HS-27A (cell line): ENCODE measurements at places on chromosomes 11 and 22.

DNA sequence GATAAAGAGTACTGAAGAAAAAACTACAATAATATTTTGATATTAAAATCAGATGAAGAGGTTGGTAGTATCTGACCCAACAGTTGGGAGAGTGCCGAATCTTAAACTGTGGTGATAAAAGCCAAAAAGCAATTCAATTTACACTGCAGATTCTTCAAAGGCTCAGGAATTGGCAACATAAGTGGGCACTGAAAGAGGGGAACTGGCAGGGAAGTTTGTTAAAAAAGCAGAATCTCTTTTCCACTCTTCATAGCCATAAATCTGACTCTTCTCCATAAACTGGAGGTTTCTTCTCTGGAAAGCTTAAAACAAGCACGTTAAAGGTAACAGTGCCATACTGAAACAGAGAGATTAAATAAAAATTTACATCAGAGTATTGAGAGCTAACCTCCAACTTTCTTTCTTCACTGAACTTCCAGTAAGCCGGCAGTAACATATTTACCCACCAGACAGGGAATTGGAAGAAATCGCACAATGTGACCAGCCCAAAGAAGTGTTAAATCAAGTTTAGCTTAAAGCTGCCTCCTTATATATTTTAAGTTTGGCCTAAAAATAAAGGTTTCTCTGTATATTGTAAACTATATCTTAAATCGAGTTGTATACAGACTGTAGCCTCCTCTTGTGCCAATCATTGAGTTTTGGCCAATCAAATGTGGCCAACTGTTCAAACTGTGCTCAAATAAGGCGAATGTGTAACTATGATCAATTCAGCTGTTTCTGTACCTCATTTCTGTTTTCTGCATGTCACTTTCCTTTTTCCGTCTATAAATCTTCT is 358.3 kb downstream of the NXPE2 start:
- no peak for DNase-seq

DNA sequence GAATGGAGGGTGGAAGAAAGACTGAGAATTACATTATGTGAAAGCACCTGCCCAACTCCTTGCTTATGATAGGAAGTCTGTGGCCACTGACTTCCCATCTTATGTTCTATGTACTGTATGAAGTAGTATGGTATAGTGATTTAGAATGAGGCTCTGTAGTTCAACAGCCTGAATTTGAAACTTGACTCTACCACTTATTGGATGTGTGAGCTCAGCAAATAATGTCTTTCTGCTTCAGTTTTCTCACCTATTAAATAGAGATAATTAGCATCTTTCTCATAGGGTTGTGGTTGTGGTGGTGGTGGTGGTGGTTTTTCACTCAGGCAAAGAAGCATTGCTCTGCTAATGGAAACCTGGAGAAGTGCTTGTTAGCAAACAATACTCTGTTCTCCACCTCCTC is 121.6 kb downstream of the PAX6 start:
- DNase-seq, result no peak

- DNase-seq, result no peak
These were observed 178.7 kb downstream of the SOX6 start for GRCh38 chr11:16177688-16178087.

DNA sequence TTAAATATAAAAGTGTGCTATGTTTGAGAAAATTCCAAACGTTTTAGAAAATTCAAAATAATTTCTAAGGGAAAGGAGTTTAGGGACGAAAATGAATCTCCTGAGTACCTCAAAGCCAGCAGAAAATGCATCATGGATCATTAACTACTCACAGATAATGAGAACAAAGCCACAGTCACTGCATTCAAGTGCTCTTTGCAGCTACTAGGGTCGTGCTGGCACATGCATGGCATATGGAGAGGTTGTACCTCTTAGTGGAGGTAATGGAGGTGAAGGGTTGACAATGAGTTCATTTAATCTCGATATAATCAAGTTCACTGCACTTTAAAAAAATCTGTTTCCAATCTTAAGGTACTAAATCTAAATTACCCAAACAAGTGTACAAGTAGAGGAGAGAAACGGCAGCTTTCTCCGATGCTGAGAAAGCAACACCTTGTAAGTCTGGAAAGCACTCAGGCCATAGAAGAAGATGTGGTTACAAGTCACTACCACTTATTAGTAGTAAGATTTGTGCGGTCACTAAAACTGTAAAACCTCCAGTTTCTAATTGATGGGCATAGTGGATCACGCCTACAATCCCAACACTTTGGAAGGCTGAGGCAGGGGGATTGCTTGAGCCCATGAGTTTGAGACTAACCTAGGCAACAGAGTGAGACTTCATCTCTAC is 261.1 kb upstream of the ANO3 start:
- no peak for DNase-seq

GRCh38 chr11:61795459-61795858 is 2.7 kb downstream of the FEN1 start:
- DNase-seq, result no peak

GRCh38 chr11:78292109-78292803 is 103.5 kb downstream of the USP35 start:
- DNase-seq, result no peak

- DNase-seq, result no peak
These were observed 13.0 kb downstream of the TBX1 start for GRCh38 chr22:19773470-19774040.

- DNase-seq, result no peak
These were observed 1.3 kb upstream of the BARX2 start for GRCh38 chr11:129374081-129374992.

- no peak for DNase-seq
These were observed 663 bp upstream of the LARGE2 start for GRCh38 chr11:45921561-45922424.

DNA sequence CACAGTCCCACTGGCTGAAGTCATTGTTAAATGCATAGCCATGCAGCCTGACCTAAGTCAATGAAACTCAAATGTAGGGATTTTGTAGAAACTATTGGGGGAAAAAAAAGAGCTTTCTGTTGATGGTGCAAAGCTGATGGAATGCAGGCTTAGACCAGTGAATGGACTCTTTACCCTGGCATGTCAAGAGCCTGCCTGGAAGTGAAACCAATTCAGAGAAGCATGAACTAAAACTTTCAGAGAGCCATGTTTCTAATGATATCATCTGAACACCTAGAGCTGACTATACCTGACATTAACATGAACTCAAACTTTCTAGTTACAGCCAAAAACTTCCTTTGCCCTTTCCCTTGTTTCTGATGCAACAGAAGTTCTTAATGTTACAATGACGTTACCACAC is 89.0 kb downstream of the APIP start:
- DNase-seq, result no peak

DNA sequence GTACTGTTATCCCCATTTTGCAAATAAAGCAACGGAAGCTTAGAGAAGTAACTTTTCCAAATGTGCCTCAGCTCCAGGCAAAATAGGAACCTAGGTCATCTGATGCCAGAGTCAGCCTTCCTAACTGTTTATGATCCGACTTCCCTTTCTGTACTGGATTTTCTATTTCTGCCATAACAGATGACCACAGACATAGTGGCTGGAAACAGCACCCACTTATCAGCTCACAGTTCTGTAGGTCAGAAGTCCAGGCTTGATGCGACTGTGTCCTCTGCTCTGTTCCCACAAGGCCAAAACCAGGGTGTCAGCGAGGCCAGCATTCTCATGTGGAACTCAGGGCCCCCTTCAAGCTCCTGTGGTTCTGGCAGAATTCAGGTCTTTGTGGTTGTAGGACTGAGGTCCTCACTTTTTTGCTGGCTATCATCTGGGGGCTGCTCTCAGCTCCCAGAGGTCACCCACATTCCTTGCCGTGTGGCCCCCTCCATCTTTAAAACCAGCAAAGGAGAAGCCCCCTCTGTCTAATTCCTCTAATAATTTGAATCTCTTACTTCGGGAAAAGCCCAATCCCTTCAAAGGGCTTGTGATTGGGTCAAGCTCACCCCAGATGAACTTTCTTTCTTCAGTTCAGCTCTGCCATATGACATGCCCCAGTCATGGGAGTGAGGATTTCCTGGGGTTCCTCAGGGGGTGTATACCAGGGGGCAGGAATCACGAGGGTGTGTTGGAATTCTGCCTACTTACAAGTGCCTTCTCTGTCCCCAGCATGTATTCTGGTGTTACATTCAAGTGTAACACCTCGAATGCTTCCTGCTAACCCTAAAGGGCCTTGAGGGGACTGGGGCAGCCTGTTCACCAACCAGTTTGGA is 15.3 kb downstream of the KCNJ5 start:
- DNase-seq, result no peak

- DNase-seq, result no peak
These were observed 40.2 kb downstream of the MICAL3 start for GRCh38 chr22:17984114-17984513.

GRCh38 chr11:101881586-101881985 is 33.2 kb upstream of the CEP126 start:
- no peak for DNase-seq

- DNase-seq, result no peak
These were observed 11.5 kb upstream of the AIFM3 start for GRCh38 chr22:20955548-20955947.

DNA sequence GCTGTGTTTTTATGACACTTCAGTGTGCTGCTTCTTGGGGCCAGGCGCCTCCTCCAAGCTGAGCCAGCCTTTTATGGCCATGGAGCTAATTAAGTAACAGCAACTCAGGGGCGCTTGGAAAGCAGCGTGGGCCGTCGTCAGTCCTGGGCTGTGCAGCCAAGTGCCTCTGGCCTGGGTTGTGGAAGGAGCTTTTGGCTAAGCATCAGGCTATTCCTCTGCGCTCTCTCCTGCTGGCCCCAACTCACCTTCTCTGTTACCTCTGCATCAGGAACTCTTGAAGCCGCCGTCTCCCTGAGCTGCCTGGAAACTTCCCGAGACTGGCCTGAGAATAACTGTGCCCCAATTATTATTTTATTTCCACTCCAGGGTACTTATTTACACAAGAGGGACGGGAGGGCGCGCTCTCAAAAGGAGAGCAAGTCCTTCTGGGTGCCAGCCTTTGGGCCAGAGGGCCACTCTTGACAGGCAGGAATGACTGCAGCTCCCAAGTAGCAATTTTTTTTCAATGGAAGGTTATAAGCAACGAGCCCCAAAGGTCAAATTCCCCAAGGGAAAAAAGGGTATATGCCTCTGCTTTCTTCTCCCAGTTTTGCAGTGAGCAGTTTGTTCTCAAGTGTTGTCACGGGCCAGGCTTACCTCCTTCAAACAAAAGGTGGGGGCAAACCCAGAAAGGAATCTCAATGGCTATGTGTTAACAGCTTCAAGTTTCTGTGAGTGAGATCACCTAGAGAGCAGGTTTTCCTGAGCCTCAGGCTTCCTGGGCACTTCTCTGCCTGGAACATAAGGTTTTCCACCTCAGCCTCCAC is 38.5 kb upstream of the NAV2 start:
- no peak for DNase-seq

- no peak for DNase-seq
These were observed 408.6 kb downstream of the JRKL start for GRCh38 chr11:96798445-96798844.

GRCh38 chr22:19068784-19069271 is 53.4 kb downstream of the DGCR2 start:
- DNase-seq, result no peak

DNA sequence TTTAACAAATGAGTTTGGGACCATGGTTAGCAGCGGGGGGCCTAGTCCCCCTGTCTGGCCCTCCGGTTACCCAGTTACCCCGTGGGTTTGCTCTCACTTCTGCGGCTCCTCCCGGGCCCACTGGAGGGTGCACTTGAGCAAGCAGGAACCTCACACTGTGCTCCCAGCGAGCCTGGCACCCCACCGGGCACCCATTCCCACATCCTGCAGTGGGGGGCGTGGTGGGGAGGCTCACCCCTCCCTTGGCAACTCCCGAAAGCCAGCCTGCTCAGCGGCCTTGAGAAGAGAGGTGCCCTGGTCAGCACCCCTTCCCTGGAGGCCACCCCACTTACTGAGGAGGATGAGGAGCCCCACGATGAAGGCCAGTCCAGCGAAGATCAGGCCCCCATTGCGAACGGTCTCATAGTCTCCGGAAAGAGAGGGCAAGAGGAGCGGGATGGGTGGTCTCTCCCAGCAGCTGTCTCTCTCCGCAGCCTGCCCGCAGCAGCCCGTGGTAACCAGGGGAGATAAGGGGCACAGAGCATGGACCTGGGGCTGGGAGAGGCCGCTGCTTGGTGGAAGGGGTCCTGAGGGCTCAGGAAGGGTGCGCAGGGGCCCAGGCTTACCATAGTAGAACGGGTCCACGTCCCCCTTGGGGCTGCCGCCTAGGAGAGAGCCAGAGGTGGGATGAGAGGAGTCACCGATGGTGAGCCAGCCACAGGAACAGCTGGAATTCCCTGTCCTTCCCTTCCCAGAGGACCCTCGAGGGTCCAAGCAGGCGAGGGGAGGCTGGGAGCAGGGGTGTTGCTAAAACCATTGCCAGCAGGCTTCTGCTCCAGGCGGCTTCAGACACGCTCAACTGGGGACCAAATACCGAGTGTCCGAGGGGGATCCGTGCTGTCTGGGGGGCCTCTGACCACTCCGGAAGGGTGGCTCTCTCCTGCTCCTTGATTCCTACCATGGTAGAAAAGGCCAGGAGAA is 2.2 kb downstream of the FXYD2 start:
- DNase-seq, result no peak

DNA sequence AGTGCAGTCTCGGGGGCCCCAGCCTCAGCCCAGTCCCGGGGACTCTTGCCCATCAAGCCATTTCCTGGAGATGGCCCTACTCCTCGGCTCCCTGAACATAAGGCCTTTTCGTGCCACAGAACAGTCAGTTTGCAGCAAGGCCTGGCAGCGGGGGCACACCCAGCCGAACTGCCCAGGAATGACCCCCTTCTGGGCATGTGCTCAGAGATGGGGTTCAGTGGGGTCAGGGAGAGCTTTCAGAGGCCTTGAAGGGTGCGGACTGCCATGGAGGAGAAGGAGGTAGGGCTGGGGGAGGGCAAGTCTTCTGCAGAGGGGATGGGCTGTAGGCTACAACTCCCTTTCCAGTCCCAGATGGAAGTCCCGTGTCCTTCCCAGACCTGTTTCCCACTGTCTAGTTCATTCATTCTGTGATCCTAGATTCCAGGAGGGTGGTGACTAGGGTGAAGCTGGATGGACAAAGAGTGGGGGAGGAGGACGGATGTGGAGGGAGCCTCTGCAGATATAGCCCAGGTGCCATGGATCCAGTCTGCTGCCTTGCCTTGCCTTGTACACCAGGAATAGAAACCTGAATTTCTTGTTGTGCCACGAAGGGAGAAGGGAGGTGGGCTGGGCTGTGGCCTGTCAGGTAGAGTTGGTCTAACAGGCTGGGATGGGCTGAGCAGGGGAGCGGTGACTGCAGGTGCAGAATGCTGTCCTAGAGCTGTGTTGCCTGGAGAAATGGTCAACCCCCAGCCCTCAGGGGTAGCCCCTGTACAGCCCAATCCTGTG is 14.2 kb upstream of the OMP start:
- no peak for DNase-seq

- DNase-seq, result no peak
These were observed 2.5 kb downstream of the MUC6 start for GRCh38 chr11:1034001-1034400.

DNA sequence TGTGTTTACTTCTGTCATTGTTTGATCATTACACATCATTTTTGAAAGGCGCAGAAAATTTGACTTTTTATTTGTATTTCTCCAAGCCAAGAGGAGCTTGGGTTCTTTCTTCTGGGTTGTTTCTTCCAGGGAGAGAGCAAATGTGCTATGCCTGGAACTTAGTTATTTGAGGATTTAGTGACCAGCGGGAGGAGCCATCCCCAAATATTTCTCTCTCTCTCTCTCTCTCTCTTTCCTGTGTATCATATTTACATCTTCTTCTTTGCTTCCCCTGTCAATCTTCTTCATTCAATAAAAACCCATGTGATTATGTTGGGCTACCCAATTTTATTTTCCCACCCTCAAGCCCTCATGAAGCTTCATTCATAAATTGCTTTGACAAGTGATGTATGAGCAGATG is 534.5 kb downstream of the LRRC4C start:
- DNase-seq, result no peak
